Stimulated activated naive CD8-positive, alpha-beta T cell treated with anti-CD3 and anti-CD28 coated beads, Interleukin-15, amount 100 ng/mL, for 72 hours (primary cell): ENCODE measurements at places on chromosomes 1 and 21.

- no peak for DNase-seq
Observed at GRCh38 chr1:161111117-161111516, 6.7 kb downstream of the PFDN2 start.

- no peak for DNase-seq
Observed at GRCh38 chr1:119914071-119914470, 17.8 kb upstream of the ADAM30 start.

- DNase-seq = no peak
Observed at GRCh38 chr1:113217447-113218208, 144.6 kb downstream of the LRIG2 start.

- DNase-seq = no peak
Observed at GRCh38 chr1:85393490-85393889, 71.5 kb downstream of the DDAH1 start.

- no peak for DNase-seq
Observed at GRCh38 chr1:226823643-226824042, 46.8 kb upstream of the PSEN2 start.
